ENCODE measurements at places on chromosomes 7 and 10.

GRCh38 chr7:22640269-22640668 is 86.7 kb upstream of the IL6 start:
- DNase-seq = no peak

GRCh38 chr10:33252324-33252723 is 82.1 kb downstream of the NRP1 start:
- no peak for DNase-seq

GRCh38 chr7:7989133-7989532 is 20.5 kb downstream of the GLCCI1 start:
- no peak for DNase-seq

DNA sequence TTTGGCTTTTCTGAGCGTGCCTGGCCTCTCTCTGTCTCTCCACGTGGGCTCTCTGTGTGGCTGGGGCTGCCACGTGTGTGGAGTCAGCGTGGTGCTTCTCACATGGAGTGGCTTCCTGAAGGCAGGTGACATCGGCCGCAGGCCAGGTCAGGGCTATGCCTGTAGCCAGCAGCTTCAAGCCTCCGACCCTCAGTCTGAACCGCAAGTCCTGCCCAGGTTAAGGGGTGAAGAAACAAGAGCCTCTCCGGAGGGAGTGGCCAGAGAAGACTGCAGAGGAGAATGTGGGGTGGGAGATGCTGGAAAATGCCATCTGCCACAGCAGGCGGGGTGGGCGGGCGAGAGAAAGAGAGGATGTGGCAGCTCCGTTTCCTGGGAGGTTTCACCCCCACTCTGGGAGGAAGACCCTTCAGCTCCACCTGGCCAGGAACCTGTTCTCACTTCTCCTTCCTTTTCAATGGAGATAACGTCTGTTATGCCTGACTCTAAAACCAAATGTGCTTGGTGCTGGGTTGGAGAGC is 14.3 kb upstream of the VIPR2 start:
- no peak for DNase-seq

DNA sequence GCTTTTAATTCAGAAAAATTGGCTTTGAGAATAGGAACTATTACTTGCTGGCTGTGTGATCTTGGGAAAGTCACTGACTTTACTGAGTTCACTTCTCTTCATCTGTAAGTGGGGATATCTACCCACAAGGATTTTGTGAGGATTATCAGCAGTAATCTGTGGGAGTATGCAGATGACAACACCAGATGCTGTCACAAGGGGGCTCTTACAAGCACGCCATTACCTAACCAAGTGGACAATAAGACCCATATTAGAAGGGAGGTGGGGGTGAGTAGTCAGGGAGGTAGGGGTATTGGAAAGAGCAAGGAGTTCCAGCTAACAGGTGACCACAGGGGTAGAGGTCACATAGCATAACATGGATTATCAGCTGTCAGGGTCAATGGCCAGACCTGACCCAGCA is 569.4 kb downstream of the SUGCT start:
- no peak for DNase-seq

DNA sequence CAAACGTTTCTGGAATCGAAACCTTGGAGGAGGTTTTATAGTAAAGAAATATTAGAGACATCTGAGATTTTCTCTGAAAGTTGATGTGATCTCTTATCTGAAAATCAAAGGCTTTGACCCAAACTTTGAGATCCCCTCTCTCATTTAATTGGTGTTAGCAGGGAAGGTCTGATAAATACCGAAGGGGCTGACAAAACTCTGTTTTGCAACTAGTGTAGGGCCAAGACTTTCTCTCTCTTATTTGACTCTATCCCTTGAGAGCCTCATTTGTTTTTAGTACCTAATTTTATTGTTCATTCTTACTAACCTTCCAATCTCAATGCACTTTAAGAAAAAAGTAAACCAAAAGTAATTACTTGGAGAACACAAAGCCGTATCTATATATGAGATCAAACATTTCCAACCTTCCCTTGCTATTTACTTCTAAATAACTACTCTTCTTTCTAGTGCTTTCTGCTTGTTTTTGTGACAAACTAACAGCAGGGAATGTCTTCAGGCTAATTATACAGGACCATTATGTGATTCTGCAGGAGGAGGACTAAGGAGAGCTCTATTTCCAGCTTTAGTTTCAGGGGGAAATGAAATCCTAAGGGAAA is 33.4 kb upstream of the NPVF start:
- DNase-seq = no peak

DNA sequence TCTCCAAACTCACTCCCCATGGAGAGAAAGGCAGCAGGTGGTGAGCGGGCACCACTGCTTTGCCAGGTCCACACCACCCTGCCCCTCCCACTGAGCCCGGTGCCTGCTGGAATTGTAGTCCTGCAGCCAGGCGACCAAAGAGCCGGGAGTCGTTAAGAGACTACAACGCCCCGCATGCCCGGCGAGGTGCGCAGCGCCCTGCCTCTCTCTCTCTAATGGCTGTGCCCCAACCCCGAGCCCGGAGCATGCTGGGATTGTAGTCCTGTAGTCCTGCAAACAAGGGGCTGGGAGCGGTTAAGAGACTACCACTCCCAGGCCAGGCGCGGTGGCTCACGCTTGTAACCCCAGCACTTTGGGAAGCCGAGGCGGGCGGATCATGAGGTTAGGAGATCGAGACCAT is 8.1 kb upstream of the ZNF727 start:
- no peak for DNase-seq
